ENCODE measurements at places on chromosomes 2 and 18.
A peak's percentile ranks its signal among the peaks of the same experiment; 100 is the strongest.

DNA sequence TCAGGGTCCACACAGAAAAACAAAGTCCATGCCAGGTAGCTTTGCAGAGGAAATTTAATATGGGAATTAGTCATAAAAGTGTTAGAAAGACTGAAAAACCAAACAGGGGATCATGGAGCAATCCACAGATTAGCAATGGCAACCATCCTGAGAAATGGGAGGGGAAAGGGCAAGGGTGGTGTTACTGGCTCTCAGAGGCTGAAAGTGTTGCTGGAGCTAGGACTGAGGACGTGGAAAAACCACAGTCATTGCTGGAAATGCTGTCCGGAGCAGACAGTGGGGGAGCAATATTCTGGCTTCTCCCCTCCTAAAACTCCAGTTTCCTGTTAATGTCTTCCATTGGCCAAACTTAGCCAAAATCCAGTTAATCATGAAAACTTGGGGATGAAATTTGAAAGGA, 172.4 kb downstream of the ZBTB7C start:
- DNase-seq: no peak

DNA sequence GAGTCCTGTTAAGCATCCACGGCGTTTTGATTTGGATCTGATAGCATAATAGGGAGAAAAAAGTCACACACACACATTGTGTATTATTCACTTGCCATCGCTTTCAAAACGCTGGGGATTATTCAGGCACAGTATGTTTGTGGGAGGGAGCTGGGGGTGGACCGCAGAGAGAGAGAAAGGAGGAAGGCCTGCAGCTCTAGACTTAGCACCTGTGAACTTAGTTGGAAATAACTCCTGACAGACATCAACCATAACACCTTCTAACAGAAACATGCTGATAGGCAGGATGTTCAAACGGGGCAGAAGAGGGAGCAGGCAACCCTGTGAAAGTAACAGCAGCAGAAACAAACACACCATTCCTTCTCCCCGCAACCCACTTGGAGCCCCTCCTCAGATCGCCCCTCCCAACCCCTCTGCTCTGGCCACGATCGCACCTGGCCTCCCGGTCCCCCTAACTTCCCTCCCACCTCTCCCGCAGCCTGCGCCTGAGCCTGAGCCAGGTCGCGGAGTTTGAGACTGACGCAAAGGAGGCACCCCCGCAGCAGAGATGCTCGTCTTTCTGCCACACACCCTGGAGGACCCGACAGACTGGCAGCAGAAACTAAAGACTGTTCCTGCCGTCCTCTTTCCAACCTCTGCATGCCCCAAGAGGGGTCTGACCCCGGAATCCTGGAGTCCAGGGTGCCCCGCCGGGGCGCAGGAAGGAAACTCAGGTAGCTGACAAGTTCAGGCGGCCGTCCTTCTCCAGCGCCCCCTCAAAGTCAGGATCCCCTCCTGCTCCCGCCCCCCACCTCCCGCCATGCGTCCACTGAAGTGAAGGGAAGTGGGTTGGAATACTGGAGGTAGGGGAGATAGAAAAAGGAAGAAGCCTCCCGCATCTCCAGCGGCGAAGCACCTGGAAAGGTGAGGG, 738 bp downstream of the CHST9 start:
- no peak for DNase-seq

GRCh38 chr2:217370391-217370790, 510.5 kb upstream of the TNP1 start:
- peak; percentile 95 for DNase-seq

DNA sequence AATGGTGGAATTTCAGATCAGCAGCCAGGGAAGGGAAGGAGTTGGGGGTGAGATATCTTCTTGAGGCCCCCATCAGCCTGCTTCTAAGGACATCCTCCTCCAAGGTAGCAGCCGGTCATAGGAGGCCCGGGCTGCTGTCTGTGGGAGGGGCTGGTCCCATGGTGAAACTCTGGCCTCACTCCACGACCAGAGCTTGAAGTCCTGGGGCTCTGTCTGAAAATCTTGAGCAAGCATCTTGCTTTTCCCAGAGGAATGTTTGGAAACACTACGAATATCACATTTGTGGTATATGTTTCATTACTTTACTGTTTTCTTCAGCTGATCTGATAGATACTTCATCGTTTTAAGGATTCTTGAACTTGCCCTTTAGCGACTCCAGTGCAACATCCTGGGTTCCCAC, 103.7 kb downstream of the CTAGE1 start:
- peak; percentile 77 for DNase-seq

GRCh38 chr2:40138314-40138713, 313.6 kb downstream of the SLC8A1 start:
- DNase-seq: no peak

DNA sequence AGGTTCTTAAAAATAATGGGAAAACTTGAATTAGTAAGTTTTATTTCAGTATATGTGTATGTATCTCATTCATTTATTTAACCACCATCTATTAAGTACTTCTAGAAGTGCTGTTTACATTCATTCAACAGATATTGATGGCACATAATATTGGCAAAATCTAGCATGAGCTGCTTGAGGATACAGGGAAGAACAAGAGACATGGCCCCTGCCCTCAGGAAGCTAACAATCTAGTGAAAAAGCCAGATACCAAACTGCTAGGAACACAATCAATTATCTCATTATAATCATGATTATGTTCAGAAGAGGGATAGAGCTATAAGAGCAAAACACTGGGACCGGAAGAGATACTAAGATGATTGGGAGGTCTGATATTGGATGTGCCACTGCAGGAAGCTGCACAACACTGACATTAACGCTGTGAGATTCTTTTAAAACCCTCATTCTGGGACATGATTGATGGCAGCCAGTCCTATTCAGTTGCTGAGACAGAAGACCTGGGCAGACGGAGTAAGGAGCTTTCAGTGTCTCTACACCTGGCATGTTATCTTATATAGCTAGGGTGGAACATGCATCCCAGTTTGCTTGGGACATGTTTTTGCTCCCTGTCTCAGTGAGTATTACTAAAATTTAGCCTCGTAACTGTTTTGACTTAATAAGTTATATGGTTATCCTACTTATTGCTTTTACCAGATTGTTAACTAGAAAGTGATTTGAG, 314.1 kb downstream of the STK39 start:
- DNase-seq: no peak

- peak; percentile 97 for DNase-seq
Measured at GRCh38 chr2:36485521-36485920, 112.4 kb downstream of the FEZ2 start.

DNA sequence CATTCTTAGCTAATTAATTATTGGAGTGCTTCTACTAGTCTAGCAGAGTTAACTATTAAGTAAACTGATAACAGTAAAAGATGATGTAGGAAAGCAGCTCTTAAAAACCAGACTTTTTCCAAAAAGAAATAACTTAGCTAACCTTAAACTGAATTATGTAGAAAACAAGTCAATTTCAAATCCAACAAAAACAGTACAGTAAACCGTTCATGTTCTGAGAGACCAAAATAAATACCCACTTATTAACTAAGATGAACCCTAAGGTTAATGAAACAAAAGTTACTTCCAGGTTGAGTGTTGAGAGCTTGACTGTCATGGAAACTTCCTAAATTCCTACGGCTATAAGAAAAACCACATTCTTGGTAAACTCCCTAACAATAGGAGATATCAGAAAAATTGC, 181.2 kb downstream of the PPP1R1C start:
- no peak for DNase-seq

DNA sequence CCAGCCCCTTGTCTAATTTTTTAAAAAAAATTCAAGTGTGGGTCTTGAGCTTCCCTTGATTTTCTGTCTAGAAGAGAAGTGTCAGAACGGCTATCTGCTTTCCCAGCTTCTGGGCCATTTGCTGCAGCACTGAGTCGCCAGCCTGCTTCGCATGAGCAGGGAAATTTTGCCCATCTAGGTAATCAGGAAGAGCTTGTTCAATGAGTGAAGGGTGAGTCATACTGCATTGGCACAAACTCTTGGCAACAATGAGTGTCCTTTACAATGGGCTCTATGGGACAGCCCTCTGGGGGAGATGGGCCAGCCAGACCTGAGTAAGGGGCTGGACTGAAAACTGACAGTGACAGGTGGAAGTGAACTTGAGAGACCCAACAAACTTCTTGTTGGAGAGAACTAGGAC, 2.4 kb upstream of the RNF144A start:
- DNase-seq: peak; percentile 19

- no peak for DNase-seq
Measured at GRCh38 chr2:36203366-36203765, 152.2 kb upstream of the CRIM1 start.

GRCh38 chr18:69935319-69936190, 12.1 kb downstream of the CD226 start:
- DNase-seq: peak; percentile 28

- no peak for DNase-seq
Measured at GRCh38 chr2:110657724-110658305, 20.0 kb downstream of the BUB1 start.

DNA sequence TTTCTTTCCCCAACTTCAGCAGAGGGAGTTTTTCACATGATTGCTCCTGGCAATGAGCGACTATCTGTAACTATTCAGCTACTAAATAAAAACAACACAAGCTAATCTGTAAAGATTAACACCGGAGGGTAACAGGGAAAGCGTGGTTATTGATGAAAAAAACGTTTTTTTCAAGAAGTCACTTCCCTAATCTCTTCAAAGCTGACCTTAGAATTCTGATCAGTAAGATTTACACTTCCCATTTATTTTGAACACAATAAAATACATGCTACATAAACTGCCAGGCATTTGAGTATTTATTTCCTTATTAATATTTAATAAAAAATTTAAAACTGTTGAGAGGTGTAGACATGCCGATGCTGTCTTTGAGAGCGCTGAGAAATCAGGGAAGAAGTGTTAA, 207.4 kb upstream of the HDAC4 start:
- DNase-seq: no peak

Data from fibroblast of upper back skin (primary cell).